ENCODE measurements at places on chromosomes 12 and 14.

DNA sequence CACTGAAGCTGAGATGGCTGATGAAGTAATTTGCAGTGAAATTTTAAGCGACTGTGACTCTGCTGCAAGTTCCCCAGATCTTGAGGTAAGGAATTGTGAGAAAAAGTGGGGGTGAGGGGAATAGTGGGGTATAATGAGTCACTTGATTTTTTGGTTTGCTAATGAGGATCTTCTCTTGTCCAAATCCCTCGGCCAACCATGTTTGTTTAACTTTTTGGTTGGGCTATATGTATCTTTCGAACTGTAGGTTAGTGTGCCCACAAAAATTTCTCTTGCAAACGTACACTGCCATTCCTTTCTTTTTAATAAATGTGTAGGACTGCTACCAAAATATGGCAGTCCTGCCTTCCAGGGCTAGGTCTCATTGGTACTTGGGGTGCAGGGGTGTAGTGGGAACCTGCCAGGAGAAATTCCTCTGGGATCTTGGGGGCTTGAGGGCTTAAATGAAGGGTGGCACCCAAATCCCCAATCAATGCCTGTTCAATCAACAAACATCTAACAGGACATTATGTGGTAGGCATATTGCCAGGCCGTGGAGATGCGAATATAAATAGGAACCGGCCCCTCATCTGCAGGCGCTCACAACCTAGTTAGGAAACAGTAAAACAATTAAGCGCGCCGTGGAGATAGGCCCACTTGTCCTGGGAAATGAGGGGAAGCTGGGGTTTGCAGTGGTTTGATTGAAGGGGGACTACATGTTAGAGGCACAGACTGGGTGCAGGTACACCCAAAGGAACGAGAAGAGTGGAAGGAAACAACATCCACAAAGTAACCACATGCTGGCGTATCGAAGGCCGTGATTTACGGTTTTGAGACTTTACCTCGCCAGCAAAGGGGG is 1.3 kb upstream of the PABPN1 start:
- DNase-seq: no peak

DNA sequence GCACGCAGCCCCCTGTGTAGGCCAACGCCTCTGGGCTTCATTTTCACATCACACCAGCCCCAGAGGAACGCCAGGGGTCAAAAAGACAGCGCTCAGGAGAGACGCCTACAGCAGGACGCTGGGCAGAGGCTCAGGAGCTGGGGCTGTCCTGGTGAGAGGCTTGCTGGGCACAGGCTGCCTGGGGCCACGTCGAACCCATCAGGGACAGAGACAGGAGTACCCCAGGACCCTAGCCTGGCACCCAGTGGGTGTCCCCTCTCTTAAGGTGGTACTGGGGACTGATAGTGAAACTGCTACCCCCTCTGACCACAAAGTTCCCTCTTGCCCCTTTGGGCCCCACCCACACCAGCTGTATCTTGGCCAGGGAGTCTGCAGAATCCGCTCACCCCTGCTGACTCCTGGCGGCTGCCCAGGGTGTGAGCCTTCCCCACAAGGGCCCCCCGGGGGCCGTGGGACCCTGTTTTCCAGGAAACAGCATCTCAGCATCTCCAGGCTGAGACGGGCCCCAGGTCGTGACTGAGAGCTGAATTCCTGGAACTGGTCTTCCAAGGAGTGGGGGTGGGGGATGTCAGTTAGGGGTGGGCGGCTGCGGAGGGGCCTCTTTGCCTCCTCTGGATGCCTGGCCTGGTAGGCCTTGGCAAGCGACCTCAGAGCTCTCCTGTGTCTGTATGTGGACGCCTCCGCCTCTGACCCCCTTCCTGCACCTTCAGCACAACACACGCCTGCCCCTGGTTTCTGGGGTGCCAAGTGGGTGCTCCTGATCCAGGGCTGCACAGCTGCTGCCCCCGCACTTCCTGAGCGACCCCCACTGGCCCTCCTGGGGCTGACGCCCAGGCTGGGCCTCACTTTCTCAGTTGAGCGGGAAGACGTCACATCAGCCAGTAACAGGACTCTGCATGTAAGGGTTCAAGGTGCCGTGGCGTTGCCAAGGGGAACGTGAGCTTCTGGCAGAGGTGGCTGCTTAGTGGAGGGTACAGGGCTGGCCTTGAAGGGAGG is 321.9 kb upstream of the RTL1 start:
- DNase-seq: no peak

GRCh38 chr14:75452324-75452723 is 24.5 kb downstream of the JDP2 start:
- DNase-seq: no peak

- DNase-seq: no peak
Observed at GRCh38 chr12:118292836-118293235, 79.9 kb downstream of the TAOK3 start.

DNA sequence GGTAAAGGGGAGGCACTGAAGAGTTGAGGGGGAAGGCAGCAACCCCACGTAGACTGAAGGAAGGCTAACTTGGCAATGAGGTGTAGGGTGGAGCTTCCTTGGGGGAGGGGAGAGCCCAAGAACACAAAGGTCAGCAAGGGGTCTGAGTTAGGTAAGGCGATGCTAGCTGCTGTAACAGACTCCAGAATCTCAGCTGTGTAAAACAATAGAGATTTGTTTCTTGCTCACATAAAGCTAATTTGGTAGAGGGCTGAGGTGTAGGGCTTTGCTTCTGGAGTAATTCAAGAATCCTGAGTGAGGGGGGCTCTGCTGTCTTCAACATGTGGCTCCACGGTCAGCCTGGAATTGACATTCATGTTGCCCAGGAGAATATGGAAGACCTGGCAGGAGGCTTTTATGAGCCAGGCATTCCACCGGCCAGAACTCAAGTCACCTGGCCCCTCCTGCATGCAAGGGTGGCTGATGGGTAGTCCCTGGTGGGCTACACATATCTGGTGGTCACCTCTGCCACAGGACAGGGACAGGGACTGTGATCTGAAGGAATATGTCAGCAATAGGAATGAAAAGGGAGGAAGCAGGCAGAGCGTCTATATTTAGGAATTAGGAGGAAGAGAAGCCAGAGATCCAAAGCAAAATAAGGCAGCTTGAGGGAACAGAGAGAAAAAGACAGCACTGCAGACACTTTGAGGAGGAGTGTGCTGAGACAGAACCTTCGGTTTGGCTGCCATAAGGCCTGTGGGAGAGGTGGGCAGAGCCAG is 153.7 kb downstream of the ZFP36L1 start:
- DNase-seq: no peak

GRCh38 chr12:102438047-102438826 is 42.1 kb downstream of the IGF1 start:
- no peak for DNase-seq

- DNase-seq: no peak
Observed at GRCh38 chr14:94831085-94831484, 61.2 kb upstream of the GSC start.

GRCh38 chr14:61563162-61563511 is 132.2 kb upstream of the HIF1A start:
- DNase-seq: no peak

DNA sequence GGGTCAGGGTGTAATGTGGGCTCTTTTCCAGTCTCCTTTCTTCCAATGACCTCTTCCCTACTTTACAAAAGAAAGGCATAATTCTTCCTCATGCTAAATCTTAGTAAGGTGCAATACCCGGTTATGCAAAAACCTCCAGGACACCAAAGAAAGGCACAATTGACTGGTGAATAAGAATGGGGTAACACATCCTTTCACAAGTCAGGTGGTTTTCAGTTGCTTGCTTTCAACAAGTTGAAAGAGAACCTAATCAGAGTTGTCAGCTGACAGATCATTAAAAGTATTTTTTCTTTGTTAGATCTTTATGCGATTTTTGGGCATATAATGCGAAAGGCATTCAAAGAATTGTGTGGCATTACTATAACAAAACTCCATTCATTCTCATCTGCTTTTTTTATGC is 1.3 kb upstream of the AEBP2 start:
- DNase-seq: no peak

Data from brain (organoid and tissue), 16 donors.